ENCODE measurements at places on chromosomes 11 and 22.
A peak's percentile ranks its signal among the peaks of the same experiment; 100 is the strongest.

GRCh38 chr11:100849009-100849900 lies 162.2 kb downstream of the ARHGAP42 start:
- no peak for DNase-seq

DNA sequence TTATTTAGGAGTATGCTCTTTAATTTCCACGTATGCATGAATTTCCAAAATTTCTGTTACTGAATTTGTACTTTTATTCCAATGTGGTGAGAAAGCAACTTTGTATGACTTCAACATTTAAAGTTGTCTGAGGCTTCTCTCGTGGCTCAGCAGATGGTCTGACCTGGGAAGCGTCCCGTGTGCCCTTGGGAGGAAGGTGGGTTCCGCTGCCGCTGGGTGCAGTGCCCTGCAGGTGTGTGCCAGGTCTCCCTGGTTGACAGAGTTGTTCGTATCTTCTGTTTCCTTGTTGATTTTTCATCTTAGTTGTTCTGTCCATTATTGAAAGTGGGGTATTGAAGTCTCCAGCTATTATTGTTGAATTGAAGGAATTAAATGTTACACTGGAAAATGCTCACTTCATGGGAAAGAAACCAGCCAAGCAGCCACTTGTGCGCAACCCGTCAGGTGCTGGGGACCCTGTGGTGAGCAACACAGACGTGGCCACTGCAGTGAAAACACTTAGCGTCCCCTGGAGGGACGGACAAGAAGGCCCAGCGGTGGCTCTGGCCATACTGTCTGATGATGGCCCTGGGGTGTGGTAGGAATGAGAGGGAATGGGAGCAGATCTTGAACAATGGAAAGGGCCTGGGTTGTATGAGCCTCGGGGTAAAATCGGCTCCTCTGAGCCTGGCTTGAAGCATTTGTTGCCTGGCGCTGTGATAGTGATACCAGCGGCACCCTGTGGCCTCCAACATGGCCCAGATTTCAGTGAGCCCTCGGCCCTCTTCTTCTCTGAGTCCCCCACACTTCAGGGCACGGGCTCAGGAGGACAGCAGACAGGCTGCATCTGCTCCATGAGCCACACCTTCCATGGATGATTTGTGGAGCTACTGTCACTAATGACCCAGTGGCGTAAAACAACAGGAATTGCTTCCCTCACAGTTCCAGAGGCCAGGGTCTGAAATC lies 31.5 kb upstream of the KRTAP5-7 start:
- no peak for DNase-seq

- DNase-seq = no peak
These were observed 70.2 kb upstream of the EED start for GRCh38 chr11:86174101-86175046.

GRCh38 chr11:61551634-61552033 lies 29.2 kb downstream of the SYT7 start:
- no peak for DNase-seq

GRCh38 chr11:111539426-111540113 lies 950 bp upstream of the LAYN start:
- no peak for DNase-seq

DNA sequence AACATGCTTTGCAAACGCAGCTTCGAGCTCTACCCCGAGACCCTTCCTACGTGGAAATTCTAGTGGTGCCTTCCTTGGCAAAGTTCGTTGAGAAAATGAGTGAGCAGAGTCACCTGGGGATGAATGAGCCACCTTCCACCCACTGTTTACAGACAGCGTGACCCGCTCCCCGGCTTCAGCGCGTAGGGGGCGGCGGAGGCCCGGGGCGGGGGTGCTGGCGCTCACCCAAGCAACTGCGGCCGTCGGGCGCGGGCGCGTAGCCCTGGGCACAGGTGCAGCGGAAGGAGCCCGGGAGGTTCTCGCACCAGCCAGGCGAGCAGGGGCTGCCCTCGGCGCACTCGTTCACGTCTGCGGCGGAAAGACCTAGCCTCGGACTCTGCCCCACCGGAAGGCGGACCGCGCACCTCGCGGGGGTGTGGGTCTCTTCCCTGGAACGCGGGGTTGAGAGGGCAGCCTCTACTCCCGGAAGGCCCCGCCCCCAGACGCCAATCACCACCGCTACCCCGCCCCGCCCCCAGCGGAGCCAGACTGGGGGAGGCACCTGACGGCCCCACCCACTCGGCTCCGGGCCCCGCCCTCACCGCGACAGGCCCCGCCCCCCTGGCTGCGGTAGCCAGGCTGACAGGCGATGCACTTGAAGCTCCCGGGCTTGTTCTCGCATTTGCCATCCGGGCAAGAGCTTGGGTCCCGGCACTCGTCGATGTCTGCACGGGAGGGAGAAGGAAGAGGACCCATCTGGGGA lies 11.8 kb downstream of the LTBP3 start:
- peak; percentile 99 for DNase-seq

GRCh38 chr22:17864398-17865182 lies 90.3 kb upstream of the BID start:
- DNase-seq = no peak

DNA sequence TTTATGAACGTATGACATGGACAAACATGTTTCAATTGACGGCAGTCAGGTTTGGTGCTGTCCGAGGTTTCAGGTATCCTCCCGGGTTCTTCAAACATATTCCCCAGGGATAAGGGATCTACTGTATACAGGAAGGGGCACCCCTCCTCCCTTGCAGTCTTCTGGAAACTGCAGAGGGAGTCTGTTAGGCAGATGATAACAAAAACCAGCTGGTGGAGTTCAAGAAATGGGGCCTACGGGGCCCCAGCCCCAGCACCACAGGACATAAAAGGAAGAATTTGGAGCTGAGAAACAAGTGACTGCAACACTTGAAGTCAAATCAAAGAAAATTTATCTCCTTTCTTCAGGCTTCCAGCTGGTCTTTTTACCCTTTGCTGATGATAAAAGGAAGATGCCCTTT lies 32.1 kb downstream of the SNU13 start:
- no peak for DNase-seq

- DNase-seq = no peak
These were observed 44.1 kb upstream of the GLYATL2 start for GRCh38 chr11:58888579-58888978.

DNA sequence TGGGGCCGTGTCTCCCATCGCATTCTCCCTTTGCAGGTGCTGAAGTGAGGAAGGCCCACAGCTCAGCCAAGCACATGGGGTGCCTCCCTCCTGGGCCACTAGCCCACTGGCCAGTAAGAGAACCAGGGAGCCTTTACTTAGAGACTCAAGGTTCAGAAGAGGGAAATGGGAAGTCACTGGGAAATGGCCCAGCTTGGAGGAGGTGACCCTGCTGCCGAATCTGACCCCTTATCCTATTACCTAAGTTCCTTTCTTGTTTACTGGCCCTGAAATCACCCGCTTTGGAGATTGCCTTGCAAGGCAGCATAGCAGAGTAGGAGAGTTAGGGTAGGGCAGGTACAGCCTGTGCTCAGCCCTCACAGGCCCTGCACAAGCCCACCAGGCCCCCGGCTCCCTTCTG lies 24.4 kb downstream of the UPB1 start:
- no peak for DNase-seq

DNA sequence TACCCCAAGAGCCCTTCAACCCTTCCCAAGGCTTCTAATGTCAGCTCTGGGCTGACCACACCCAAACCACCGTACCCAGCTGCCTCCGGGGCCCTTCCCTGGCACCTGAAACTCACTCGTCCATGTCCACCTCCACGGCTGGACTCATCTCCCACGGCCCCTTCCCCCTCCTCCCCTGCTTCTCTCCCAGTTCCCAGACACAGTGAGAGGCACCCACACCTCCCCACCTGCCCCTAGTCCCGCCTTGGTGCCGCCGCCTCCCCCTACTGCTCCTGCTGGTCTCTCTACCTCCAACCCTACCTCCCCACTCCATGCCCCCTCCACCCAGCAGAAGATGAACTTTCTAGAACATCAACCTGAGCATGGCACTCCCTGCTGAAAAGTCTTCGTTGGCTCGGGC lies 39.5 kb downstream of the ELFN2 start:
- DNase-seq = no peak

DNA sequence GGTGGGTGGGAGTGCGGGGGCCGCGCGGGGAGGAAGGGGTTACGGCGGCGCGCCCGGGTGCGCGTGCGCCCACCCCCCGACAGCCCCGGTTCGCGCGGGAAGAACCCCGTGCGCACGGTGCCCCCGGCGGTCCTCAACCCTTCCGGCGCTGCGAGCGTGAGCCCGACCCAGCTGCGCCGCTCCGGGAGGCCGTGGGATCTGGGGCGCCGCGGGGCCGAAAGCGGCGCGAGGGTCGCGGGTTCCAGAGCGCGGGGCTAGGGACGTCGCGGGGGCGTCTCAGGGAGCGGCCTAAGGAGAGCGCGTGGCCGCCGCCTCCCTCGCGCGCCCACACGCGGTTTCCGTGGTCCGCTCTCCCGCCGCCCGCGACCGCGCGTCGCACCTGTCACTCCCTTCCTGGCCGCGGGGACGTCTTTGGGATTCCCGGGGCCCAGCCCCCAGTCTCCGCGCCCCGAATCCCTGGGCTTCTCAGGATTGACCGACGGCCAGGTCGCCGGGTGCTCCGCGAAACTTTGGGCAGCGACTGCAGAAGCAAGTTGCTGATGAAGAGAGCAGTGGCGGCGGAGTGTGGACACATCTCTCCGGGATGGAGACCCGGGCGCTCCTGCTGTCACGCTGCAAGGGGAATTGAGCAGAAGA lies 582 bp downstream of the SREBF2 start:
- peak; percentile 17 for DNase-seq

GRCh38 chr11:120063686-120064340 lies 74.1 kb downstream of the TRIM29 start:
- no peak for DNase-seq

- no peak for DNase-seq
These were observed 101.0 kb upstream of the AKIP1 start for GRCh38 chr11:8809939-8810539.

GRCh38 chr11:30873924-30874610 lies 287.9 kb upstream of the MPPED2 start:
- DNase-seq = no peak

DNA sequence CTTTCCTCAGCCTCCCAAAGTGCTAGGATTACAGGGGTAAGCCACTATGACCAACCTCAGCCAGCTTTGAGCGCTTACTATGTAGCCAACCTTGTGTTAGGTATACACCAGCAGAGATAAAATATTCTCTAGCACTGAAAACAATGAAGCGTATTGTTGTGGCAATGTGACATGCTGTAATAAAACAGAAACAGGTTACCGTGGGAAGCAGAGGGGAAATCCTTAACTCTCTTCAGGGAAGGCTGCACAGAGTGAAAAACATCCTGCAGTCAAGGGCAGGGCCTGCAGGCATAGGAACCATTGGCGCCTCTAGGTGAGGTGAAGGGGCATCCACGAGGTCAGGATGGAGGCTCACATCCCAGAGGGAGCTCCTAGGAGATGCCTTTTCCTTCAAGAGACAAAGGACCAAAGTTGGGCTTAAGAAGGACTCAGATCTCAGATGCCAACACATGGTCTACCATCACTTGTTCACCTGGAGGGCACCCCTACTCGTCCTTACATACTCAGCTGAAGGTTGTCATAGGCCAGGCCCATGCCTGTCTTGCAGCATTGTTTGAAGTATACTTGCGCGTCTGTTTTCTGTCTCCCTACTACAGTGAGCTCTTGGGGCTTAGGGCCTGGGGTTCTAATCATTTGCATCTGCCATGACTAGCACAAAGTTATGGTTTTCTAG lies 8.0 kb downstream of the POLD4 start:
- DNase-seq = no peak

DNA sequence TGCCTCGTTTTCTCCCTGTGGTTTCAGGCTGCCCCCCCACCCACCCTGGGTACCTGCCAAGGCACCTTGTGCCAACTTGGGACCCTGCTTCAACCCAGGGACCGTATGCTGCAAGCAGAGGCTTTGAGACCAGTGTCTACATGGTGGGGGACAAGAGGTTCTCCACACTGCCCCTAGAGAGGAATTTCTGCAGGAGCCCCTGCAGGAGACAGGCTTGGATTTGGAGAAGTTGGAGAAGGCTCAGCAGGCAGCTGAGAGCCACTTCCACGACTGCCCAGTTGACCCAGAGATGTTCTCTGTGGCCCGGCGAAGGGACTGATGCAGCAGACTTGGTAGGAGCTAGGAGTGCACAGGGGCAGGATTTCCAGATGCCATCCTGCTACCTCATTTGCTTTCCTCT lies 20.1 kb upstream of the NNMT start:
- no peak for DNase-seq

GRCh38 chr11:104944076-104944475 lies 24.3 kb downstream of the CASP4 start:
- no peak for DNase-seq
